ENCODE measurements at places on chromosomes 7 and 10.

- DNase-seq: no peak
Measured at GRCh38 chr10:62019013-62019684, 117.7 kb downstream of the ARID5B start.

GRCh38 chr7:107591421-107591820 lies 11.4 kb downstream of the BCAP29 start:
- no peak for DNase-seq

GRCh38 chr10:102119417-102120141 lies 589 bp downstream of the LDB1 start:
- peak; percentile 76 for DNase-seq

DNA sequence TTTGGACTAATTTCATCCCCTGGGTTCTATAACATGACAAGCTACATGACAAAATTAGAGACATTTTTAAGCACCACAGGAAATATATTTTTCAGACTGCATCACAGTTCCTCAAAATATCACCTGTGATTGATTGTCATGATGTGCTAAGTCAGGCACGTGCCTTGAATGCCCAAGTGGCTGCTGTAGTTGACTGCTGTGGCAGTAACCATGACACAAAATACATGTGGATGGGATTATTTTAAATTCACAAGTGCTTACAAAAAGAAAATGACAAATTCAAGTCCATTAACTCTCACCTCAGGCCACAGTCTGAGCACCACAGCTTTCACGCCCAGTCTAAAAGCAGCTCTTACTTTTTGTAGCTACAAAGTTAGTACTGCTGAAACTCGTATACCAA lies 45.5 kb downstream of the TNPO3 start:
- DNase-seq: no peak

DNA sequence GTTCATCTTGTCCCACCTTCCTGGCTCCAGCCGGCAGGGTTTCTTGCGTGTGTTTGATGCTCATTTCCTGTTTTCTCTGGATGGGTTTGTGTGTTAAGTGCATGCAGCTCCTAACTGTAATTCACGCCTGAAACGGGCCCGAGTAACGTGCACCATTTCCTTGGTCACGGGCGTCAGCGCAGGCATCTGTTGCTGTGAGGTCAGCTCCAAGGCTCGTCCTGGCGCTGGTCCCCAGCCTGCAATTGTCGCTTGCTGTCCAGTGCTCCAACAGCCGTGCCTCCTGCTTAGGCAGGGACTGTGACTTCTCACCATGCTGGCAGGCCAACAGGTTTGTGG lies 201.1 kb downstream of the GLRX3 start:
- DNase-seq: no peak

DNA sequence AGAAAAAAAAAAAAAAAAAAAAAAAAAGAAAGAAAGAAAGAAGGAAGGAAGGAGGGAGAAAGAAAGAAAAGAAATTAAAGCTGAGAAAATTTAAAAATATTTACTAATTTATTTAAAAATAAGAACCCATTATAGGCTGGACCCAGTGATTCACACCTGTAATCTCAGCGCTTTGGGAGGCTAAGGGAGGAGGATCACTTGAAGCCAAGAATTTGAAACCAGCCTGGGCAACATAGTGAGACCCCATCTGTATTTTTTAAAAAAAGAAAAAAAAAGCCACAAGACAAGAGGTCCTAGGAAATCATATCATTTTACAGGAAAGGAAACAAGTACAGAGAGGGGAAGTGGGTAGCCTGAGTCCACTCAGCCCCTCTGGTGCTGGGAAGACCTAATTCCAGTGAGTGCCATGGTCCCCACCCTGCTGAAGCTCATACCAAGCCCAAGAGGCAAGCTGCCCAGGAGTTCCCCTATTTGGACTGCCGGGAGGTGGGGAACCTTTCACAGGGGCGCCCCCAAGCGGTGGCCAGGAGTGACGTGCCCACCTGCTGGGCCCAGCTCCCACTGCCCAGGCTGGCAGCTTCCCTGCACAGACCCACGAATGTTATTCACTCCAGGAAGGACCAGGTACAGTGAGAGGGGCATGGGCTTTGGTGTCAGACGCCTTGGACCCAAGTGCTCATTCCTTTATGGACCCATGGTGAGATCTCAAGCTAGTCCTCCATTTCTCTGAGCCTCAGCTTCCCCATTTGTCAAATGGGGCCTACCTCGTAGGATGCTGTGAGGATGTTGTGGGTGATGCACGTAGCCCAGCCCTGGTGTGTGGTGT lies 133.6 kb downstream of the ZMIZ1 start:
- peak; percentile 77 for DNase-seq

- no peak for DNase-seq
Measured at GRCh38 chr7:68980011-68980410, 618.3 kb upstream of the AUTS2 start.

DNA sequence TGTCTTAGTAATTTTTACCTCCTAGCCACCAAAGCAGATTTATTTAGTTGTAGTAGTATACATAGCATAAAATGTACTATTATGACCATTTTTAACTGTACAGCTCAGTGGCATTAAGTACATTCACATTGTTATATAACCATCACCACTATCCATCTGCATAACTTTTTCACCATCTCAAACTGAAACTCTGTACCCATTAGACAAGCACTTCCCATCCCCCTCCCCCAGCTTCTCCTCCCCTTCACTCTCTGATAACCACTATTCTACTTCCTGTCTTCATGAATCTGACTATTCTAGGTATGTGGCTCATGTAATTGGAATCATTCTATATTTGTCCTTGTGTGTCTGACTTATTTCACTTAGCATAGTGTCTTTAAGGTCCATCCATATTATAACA lies 71.9 kb downstream of the MRPL32 start:
- DNase-seq: no peak
